DMS53 (cell line): ENCODE measurements at places on chromosomes 7 and 10.

DNA sequence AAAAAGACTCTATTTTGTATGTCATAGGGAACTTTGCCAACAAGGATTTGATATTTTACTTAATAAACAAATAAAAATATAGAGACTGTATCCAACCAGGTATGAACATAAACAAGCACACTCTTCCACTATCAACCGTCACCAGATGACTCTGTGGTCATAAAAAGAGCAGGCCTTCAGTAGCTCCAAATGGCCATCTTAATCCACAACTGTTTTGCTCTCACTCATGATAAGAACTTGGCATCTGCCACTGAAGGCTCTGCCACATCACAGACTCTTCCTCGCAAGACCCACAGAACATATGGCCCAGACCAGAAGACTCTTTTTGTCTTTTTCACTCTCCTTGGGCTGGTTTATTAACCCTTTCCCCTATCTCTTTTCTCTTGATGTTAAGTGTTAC is 98.7 kb upstream of the POM121L12 start:
- DNase-seq, result no peak

- DNase-seq, result no peak
Observed at GRCh38 chr7:142793156-142793555, 22.4 kb downstream of the PRSS2 start.

DNA sequence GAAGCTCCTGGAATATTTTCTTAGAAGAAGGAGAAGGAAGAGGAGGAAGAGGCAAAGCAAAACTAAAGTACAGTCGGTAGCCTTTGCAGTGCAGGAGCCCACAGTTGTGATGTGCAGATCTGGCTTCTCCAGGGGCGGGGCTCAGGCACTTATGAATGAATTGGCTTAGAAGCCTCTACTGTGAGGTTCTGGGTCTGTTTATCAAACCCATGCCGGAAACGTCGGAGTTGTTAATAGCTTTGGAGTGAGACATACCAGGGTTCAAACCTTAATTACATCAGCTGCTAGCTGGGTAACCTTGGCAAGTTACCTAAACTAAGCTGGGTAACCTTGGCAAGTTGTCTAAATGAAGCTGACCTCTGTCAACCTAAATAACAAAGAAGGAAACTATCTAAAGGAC is 89.3 kb upstream of the PITRM1 start:
- no peak for DNase-seq

- no peak for DNase-seq
Observed at GRCh38 chr7:4144811-4145510, 537.1 kb upstream of the FOXK1 start.

DNA sequence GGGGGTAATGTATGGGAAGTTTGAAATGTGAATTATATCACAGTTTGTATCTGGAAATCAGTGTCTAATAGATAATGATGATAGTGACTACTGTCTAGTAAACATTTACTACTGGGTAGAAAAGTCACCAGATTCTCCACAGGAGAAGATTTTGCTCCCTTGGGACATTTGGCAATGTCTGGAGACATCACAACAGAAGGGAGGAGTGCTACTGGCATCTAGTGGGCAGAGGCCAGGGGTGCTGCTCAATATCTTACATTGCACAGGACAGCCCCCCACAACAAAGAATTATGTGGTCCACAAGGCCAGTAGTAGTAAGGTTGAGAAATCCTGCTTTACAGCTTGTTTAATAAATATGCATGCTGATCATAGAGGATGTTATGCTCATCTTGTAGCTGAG is 92.3 kb upstream of the PRPS1L1 start:
- DNase-seq, result peak; percentile 19

DNA sequence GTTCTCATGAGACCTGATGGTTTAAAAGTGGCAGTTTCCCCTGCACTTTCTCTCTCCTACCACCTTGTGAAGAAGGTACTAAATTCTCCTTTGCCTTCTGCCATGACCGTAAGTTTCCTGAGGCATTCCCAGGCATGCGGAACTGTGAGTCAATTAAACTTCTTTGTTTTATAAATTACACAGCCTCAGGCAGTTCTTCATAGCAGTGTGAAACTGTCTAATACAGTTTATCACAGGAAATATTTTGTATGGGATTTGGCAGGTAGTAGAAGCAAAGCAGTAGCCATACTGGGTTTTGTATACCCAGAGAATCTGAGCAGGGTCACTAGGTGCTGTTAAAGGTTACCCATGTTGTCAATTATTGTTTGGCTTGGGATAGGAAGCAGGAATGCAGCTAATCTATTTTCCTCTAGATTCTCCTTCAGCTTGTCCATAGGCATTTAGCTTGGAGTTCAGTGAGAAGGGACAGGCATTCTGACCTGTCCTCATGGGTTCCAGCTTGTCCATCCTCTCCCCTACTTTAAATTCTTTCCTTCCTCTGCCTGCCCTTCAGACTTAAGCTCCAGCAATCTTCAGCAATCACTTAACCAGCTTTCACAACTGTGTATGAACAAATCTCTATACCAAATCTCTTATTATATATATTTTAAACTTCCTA is 186.7 kb downstream of the PCLO start:
- no peak for DNase-seq

- no peak for DNase-seq
Observed at GRCh38 chr10:14836208-14836607, 1.6 kb downstream of the CDNF start.

- DNase-seq, result no peak
Observed at GRCh38 chr7:100949933-100950443, 654 bp downstream of the MUC3A start.

DNA sequence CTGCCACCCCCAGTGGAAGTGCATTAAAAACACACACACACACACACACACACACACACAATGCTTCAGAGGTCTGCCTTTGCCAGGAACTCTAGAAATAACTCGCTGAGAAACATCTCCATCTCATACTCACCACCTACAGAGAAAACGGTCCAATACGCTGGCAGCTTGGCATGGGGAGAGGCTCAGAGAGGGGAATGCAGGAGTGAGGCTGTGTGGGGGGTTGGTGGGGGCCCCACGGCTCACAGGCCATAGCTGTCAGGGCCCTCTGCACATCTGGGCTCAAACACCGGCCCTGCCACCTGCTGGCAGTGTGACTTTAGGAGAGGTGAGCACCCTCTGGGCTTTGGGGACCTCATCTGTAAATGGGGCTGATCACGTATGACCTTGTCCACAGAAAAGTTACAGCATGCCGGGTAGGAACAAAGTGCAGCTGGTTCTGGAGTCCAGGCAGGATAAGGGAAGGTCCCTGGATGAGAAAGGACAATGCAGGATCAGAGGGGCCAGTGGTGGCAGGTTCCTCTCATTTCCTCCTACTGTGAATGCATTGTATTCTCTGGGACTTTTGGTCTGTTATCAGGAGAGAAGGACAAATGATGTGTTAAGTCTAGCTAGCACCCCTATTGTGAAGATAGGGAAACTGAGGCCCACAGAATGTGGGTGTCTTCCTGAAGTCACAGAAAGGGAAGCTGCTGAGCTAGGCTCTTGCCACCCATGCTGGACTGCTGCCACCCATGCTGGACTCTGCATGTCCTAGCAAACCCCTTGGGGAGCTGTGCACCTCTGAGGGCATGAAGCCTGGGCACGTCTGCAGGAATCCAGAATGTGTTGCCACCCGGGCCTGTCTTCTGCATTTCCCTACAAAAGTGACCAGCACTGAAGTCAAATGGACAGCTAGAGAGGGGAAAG is 404.6 kb downstream of the RPS24 start:
- DNase-seq, result peak; percentile 32

- DNase-seq, result no peak
Observed at GRCh38 chr10:127735723-127736221, 1.2 kb upstream of the FOXI2 start.

DNA sequence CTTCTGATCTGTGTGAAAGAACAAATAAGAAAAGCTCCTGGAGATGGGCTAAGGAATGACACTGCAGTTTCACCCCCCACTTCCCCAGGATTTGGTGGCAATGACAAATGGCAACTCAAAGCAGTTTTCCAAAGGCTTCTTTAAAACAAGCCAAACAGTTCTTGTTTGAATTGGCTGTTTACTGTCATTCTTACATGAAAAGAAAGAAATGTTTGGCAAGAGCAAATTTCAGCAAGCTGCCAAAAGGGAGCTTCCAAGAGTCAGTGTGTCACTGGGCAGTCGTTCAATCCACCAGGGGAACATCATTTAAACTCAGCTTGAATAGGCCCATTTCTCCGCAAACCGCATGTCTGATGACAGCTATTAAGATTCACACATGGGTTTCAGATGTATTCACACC is 119.0 kb upstream of the RHOBTB1 start:
- DNase-seq, result peak; percentile 54

DNA sequence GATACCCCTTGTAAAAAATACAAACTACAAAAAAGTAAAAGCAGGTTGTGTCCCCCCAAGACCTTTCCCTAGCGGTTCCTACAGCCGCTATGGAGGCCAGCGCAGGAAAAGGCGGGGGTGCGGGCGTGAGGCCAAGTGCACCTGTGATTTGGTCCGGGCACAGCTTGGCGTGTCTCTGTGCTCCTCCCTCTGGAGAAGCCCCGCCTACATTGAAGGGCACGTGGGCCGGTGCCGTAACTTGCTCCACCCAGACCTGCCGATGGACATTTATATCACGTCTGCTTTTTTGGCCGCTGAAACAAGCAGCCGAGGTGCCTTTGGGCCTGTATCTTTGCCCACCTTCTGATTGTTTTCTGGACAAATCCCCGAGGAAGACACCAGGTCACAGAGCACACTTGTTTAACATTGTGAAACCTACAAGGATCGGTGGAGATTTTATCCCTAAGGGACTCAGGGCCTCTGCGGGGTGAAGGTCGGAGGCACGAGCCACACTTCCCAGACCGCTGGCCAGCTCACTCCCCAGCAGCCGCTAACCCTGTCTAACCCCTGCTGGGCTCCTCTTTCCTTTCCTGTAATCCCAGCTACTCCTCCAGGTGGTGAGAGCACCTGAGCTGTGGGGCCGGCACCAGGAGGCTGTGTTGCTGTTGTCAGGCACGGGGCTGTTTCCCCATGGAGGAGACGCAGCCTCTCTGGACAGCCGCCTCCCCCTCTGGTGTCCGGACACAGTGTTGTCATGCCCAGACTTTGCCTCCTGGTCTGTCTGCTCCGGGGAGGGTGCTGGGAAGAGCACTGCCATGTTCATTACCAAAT is 18.8 kb upstream of the INPP5A start:
- peak; percentile 94 for DNase-seq

DNA sequence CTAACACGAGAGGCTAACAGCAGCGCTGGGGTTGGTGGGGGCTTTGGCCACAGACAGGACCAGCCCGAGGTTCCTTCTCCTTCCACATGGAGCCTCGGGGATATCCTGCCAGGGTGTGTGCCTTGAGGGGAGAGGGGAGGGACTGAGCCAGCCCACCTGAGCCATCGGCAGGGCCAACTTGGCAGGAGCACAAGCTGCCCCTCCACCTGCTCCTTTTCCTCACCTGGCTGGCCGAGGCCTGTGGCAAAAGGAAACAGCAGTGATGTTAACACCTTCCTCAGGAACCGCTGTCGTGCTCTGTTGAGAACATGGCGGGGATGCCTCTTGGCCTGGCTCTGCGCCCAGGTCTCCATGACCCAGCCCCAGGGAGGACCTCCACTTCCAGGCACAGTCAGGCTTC is 255.1 kb upstream of the PPP2R2D start:
- no peak for DNase-seq

DNA sequence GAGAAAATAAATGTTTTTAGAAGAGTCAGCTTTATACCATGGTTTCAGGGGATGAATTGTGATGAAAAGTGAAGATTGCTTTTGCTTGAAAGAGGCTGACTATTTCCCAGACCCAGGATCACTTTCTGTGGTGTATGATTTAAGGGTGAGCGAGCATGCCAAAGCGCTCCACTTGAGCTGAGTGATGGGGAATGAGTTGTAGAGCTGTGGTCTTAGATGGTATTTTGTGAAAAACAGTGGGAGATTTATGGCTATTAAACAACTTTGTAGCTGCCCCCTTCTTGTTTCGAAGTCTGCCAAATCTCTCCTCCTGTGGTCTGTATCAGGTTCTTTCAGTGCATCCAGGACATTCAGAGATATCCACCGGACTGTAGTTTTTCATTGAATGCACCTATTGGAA is 888.2 kb downstream of the LRMDA start:
- DNase-seq, result no peak

DNA sequence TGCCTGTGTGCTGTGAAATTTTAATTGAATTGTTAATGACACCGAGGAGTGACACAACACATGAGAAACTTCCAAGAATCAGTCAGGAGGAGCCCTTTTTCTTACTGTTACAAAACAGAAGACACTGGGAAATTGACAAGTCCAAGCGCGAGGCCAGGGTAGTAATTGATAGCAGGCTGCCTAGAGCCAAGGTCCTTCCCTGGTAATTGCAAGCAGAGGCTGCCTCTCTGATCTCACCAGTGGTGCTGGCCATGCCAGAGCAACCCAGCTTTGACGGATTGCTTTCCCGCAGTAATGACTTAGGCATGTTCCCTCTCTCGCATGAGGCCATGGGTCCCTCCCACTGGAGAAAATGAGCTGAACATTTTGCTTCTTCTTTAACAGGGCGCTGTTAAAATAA is 111.5 kb downstream of the LRMDA start:
- DNase-seq, result no peak

GRCh38 chr10:118986815-118987790 is 42.4 kb upstream of the NANOS1 start:
- no peak for DNase-seq

- no peak for DNase-seq
Observed at GRCh38 chr7:79284211-79284610, 169.3 kb downstream of the MAGI2 start.

- DNase-seq, result peak; percentile 59
Observed at GRCh38 chr7:21028186-21028585, 241.5 kb upstream of the SP8 start.

DNA sequence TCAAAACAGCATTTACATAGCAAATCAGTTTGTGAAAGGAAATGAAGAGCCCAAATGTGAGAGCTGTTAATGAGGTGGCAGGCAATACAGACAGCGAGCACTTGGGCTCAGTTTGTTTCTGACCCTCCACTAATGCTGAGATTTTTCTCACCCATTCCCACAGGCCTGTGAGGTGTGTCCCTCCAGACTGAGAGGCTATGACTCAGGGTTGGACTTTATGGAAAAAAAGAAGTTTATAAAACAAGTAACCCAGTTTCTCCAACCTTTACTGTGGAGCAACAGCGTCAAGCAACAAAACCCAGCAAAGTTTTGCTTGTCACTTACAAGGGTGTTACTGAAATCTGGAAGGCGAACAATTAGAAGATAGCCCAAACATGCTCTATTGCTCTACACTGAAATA is 4.9 kb upstream of the FEZF1 start:
- no peak for DNase-seq

DNA sequence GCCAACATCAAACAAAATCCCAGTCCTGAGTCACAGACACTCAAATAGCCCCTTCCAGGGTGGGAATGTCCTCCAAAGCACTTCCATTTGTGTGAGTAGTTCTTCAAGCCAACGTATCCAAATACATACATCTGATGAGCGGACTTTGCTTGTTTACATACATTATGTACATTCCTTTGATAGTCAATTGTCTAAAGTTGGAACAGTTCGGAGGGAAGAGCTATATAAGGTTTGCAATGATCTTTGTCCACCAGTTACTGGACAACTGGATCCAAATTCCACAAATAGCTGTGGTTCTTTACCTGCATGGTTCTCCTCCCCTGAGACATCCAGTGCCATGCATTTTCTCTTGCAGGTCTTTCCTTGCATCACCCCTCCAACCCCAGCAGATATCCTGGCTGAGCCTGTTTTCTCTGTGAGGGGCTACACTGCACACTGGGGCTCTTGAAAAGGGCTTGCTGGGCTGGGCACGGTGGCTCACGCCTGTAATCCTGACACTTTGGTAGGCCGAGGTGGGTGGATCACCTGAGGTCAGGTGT is 4.7 kb upstream of the MGMT start:
- DNase-seq, result no peak
